ENCODE measurements at places on chromosomes 11 and 22.

GRCh38 chr11:16607675-16608644 is 130.5 kb upstream of the C11orf58 start:
- DNase-seq = no peak

- DNase-seq = no peak
These were observed 26.9 kb upstream of the CECR2 start for GRCh38 chr22:17342361-17342760.

DNA sequence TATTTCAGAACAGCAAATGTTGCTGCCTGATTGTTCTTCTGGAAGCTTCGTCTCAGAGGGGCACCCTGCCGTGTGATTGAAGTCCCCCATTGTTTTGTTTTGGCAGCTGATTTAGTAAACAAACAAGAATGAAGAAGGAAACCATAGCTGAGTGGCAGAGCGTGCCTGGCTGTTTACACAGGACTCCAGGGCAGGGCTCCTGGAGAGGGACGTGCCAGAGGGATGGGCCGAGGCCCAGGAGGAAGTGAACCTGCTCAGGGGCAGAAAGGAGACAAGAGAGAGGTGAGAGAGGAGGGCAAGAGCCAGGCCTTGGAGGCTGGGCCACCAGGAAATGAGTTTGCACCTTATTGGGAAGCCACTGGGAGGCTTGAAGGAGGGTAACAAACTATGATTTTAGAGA is 85.5 kb upstream of the B3GAT1 start:
- DNase-seq = no peak

GRCh38 chr11:122267602-122268001 is 151.6 kb upstream of the BLID start:
- DNase-seq = no peak

- DNase-seq = no peak
These were observed 104.2 kb downstream of the MICAL3 start for GRCh38 chr22:17920145-17920605.

DNA sequence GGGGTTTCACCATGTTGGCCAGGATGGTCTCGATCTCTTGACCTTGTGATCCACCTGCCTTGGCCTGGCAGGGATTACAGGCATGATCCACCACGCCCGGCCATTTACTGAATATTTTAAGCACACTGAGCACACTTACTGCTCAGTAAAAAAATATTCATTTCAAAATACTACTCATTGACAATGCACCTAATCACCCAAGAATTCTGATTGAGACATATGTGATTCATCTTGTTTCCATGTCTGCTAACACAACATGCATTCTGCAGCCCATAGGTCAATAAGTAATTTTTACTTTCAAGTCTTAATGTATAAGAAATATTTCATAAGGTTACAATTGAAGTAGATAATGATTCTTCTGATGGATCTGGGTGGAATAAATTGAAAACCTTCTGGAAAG is 4.2 kb upstream of the OR52J3 start:
- no peak for DNase-seq

DNA sequence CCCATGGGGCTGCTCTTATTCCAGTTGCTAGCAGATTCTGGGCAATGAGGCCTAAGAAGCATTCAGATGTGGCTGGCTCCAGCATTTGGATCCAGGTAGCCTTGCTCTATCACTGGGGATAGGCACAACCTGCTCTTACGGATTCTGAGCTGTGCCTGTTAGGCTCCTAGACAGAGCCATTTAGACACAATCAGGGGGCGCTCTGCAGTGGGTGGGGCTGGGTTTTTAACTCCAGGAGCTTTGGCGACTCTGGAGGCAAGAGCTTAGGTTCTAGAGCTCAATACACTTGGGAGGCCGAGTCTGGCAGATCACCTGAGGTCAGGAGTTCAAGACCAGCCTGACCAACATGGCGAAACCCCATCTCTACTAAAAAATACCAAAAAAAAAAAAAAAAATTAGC is 32.0 kb downstream of the KCNC1 start:
- no peak for DNase-seq

DNA sequence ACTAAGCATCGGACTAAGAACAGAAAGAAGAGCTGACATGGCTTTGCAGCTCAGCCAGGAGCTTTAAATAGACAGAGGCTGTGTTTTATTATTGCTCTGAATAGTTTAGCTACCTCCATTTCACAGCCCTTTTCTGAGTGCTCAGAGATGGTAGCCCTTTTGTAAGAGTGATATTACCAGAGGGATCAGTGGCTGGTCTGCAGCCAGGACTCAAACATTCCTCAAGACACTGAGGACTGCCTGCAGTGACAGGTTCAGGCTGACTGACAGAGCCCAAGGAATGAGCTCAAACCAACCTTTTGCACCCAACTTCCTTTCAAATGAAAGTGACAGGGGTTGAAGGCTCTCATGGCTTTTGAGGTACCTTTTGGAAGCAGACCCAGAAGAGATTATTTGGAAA is 189.0 kb downstream of the DDX10 start:
- DNase-seq = no peak

- DNase-seq = no peak
These were observed 101.8 kb upstream of the GAL start for GRCh38 chr11:68582416-68583040.

DNA sequence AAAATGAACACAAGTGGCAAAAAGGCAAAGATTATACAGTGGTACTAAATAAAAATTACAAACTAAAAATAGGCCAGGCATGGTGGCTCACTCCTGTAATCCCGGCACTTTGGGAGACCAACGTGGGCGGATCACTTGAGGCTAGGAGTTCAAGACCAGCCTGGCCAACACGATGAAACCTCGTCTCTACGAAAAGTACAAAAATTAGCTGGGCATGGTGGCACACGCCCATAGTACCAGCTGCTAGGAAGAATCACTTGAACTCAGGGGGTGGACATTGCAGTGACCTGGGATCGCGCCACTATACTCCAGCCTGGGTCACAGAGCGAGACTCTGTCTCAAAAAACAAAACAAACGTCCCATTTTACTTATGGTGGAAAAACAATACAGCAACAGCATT is 24.5 kb downstream of the ZNF280B start:
- DNase-seq = no peak

- DNase-seq = no peak
These were observed 90.2 kb downstream of the SEZ6L start for GRCh38 chr22:26259510-26259909.

DNA sequence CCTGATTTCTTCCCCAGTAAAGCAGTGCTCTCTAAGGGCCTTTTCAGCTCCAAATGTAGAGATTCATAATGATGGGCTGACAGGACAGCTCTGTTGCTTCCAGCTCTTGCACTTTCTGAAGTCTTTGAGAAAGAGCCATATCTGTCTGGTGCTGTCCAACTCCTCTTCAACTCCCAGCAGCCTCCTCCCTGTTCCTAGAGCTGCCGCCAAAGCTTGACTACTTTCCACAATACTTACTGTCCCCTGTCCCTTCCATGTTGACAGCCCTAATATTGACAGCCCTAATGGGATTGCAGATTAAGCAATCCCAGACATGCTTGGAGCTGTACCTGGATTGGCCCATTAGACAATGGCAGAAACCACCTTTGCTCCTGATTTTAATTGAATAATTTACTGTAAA is 29.6 kb downstream of the INSC start:
- DNase-seq = no peak

- no peak for DNase-seq
These were observed 15.1 kb downstream of the SPTBN2 start for GRCh38 chr11:66713746-66714480.

GRCh38 chr11:120740380-120740779 is 228.8 kb downstream of the GRIK4 start:
- no peak for DNase-seq

DNA sequence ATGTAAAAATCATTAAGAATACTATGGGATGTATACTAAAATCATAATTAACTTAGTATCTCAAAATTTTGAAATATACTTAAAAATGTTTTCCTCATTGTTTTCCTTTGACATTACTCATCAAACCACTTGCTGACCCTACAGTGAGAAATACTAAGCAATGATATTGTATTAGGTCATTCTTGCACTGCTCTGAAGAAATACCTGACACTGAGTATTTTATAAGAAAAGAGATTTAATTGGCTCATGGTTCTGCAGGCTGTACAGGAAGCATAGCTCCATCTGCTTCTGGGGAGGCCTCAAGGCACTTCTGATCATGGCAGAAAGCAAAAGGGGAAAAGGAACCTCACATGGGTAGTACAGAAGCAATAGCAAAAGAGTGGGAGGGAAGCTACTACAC is 950.9 kb upstream of the CHORDC1 start:
- no peak for DNase-seq

DNA sequence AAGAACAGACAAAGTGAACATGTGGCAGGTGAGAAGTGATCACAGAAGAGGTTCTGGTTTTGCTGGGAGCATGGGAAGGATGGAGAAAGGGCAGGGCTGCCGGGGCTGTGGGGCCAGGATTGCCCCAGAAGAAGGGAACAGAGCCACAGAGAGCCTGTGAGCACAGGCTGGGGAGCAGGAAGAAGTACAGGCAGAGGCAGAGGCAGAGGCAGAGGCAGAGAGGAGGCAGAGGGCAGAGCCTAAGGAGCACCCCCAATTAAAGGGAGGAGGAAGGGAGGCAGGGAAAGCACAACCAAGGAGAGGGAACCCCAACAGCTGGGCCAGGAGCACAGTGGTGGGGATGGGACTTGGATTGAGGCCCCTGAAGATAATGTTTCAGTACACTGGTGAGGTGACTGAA is 51.5 kb downstream of the SGSM3 start:
- no peak for DNase-seq

DNA sequence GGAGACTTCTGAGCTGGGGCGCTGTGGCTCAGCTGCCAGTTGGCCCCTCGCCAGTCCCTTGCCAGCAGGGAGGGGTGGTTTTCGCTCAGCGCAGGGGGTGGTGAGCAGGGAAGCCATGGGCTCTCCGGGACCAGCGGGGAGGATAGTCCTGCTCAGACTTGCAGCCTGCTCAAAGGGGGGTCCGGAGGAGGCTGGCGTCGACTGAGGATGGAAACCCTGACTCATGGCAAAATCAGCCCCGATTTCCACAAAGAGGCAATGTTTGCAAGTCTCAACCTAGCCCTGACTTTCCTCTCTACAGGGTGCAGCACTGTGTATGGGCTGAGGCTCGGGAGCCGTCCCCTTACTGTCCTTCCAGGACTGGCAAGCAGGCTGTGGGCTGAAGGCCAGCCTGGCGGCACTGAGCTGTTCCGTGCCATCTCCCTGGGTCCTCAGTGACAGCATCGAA is 35.1 kb downstream of the FBLN1 start:
- no peak for DNase-seq

DNA sequence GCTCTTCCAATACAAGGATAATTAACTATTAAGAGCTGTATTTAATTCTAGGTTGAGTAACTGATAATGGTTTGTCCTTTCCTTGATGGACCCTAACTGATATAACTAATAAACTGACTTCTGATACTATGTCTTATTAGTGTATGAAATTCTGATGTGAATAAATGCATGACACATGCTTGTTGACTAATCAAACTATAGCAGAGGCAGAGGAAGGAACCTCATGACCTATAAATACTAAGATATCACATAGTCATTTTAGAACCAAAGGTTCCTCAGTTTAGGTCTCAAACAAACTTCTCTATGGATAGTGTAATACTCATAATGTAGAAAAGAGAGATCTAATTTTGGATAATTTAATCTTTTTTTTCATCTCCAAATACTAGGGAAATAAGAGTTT is 4.8 kb upstream of the HBD start:
- DNase-seq = no peak

DNA sequence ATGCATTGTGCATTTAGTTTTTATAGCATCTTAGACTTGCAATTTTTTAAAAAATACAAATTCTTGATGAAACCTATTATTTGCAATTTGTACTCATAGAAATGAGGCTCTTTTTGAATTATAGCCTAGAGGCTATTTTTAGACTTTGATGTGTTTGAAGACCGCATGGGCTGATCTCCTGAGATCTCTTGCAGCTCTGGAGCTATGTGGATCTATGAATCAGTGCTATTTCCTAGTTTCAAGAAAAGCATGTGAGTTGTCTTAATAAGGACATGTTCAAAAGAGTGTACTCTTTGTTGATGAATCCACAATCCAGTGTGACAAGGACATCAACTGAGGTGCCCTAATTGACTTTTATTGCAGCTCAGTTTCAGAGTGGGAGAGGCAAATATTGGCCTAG is 620.5 kb downstream of the ETS1 start:
- DNase-seq = no peak

GRCh38 chr11:37078521-37078920 is 480.5 kb upstream of the RAG2 start:
- DNase-seq = no peak

GRCh38 chr22:46245511-46245910 is 4.6 kb downstream of the CDPF1 start:
- no peak for DNase-seq

- no peak for DNase-seq
These were observed 38.2 kb downstream of the KIAA0930 start for GRCh38 chr22:45202333-45203149.

GRCh38 chr11:1050581-1051355 is 14.2 kb upstream of the MUC6 start:
- DNase-seq = peak; percentile 30

DNA sequence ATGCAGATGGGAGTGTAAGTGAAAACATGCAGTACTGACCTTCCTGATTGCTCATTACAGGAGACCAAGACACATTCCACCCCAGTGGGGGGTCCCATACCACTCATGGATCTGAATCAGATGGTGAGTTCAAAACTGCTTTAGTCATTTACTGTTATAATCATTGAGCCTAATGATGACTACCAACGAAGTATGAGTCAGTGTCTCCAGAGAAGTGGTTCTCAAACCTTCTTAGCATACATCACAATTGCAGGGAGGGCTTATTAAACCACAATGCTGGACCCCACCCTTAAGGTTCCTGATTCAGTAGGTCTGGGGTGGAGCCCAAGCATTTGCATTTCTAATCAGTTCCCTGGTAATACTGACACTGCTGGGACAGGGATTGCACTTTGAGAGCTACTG is 75.8 kb downstream of the CD44 start:
- peak; percentile 11 for DNase-seq

DNA sequence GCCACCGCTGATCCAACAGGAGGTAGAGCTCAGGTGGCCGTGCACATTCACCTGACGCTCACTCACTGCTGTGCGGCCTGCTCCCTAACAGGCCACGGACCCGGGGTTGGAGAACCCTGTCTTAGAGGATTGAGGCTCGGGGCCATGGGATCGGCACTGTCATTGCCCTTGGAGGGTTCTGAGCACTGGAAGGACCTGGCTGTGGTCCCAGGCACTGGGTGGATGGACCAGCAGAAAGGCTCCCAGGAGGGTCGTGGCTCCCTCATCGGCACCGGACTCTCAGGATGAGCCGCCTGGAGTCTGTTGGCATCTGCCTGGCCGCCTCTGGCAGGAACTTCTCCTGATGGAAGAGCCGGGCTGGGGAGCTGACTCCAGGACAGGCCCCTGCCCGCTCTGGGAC is 6.5 kb downstream of the KCNQ1 start:
- no peak for DNase-seq

All from T-helper 22 cell (primary cell).